Globus pallidus (tissue), 1 donor: ENCODE measurements at places on chromosomes 13 and 19.

GRCh38 chr13:33204130-33204927 lies 81.2 kb downstream of the STARD13 start:
- DNase-seq, result no peak

GRCh38 chr13:71644579-71644978 lies 222.4 kb downstream of the DACH1 start:
- DNase-seq, result no peak

DNA sequence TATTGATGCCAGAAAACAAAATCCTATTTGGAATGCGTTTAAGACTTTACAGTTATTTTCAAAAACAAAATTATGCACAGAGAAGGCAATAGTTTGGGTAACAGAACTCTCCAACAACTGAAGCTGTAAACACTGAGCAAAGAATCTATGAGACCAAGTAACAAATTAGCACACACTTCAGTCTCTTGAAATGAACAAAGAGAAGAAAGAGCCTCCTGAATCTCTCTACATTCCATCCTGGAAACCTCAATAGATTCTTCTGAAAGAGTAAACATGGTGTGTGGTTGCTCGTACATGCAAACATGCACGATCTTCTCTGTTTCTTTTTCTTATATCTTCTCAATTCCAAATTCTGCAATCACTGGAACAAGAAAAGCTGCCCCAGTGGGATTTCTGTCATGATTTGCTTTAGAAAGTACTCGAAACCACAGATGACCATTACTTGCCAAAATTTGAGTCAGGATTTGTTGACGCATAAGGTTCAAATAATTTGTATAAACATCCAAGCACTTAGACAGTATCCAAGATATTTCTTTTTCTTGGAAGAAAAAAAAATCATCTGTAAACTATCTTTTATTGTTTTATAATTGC lies 137.9 kb upstream of the DACH1 start:
- no peak for DNase-seq

- DNase-seq, result no peak
These were observed 19.1 kb upstream of the SCEL start for GRCh38 chr13:77516342-77516789.

DNA sequence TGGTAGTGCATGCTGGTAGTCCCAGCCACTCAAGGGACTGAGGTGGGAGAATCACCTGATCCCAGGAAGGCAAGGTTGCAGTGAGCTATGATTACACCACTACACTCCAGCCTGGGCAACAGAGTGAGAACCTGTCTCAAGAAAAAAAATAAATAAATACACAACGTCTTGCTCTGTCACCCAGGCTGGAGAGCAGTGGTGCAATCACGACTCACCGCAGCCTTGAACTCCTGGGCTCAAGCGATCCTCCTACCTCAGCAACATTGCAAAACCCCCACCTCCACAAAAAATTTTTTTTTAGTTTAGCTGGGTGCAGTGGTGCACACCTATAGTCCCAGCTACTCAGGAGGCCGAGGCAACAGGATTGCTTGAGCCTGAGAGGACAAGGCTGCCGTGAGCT lies 8.8 kb downstream of the TPM4 start:
- no peak for DNase-seq

GRCh38 chr13:111909971-111910671 lies 156.8 kb upstream of the SOX1 start:
- DNase-seq, result no peak

- DNase-seq, result no peak
These were observed 6.0 kb downstream of the SPRED3 start for GRCh38 chr19:38394488-38394887.

DNA sequence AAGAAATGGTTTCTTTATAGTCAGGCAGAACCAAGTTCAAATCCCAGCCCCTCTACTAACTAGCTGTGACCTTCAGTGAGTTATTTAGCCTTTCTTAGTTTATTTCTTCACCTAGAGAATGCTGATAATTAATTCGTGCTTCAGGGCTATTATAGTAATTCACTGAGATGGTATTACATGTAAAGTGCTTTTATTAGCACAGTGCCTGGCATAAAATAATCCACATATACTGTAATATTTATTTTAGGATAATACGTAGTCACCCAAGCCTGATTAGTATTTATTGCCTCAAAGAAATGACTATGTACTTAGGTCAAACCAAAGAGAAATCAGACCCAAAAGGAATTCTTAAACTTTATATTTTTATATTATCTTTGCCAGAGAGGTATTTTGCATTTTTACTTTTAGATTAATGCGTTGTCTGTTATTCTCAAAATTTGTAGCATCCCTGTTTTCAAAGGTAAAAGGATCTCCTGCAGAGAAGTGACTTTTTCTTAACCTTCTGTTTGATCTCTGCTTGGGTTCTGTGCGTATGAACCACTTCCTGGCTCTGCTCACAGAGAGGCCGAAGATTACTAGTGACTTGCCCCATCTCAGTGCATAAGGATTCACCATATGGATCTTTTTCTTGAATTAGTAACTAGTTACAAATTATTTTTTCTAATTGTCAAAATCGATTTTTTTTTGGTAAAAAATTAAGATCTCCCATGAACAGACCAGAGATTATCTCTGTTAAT lies 19.7 kb downstream of the UBAC2 start:
- no peak for DNase-seq

DNA sequence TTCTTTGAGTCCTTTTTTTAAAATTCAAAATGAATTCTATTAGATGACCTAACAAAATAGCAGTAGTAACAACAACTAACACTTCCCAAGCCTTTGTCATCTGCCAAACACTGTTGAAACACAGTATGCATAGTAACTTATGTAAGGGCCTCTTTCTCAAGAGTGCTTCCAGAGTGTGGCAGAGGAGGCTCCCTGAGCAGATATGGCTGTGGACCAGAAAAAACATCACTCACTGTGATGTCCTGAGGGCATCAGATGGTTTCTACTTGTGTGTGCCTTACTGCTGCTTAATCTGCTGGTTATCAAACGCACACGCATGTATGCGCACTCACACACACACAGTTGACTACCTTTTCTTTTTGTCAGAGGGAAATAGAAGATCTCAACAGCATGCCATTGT lies 110.8 kb downstream of the DLEU7 start:
- DNase-seq, result no peak

GRCh38 chr13:48108106-48108505 lies 13.2 kb upstream of the MED4 start:
- no peak for DNase-seq

GRCh38 chr13:51045451-51045850 lies 65.6 kb downstream of the C13orf42 start:
- DNase-seq, result no peak

DNA sequence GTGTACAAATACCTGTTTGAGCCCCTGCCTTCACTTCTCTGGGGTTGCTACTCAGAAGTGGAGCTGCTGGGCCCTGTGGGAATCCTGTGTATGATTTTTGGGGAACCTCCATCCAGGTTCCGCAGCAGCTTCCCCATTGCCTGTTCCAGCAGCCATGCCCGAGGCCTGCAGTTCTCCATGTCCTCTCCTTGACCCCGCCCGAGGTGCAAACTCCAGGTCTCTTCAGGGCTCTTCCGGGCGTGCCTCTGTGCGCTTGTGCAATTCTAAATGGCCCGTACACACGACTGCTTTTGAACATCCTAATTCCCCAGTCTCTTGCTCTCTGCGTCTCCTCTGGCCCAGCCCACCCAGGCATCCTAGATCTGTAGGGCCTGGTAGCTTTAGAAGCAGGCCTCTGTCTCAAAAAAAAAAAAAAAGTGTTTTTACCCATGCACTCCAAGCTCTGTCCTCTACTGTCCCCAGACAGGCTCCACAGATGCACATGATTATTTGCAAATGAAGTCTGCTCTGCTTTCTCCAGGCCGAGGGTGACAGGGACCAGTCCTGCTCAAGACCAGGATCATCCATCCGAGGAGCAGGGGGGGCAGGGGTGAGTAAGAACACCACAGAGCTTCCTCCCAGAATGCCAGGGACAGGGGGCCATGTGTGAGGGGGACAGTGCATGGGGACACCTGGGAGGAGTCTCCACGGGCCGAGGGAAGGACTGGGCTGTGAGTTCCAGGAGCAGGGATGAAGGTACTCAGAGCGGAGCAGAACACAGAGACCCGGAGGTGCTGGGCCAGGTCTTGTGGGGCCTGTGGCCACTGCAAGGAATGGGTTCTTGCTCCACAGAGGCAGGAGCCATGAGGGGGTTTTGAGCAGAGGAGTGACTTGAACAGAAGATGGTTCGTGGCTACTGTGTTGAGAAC lies 51.7 kb downstream of the SLC7A9 start:
- DNase-seq, result no peak

- no peak for DNase-seq
These were observed 77.6 kb downstream of the LRCH1 start for GRCh38 chr13:46630431-46631178.

- DNase-seq, result no peak
These were observed 27.0 kb upstream of the ZBTB7A start for GRCh38 chr19:4093643-4094175.

DNA sequence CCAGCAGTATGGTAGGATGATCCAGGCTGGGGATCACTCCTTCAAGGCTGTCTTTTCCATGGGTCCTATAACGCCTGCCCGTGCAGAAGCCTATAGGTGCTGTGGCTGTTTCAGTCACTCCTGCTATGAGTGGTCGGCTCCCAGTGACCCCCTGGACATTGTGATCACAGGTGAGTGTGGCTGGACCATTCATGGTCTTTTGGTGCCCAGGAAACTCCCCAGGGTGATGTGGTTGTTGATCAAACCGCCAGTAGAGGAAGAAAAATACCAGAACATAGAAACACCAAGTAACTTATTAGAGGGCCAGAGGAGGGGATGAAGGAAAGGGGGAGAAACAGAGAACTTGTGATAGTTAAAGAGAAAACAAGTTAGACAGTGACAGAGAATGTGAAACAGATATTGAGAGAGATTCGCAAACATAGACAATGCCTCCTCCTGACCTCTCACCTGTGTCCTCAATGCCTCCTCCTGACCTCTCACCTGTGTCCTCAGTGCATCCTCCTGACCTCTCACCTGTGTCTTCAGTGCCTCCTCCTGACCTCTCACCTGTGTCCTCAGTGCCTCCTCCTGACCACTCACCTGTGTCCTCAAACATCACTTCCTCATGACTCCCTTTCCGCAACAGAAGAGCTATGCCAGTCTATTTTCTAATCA lies 19.4 kb downstream of the LAIR2 start:
- DNase-seq, result no peak

GRCh38 chr19:56369886-56370676 lies 23.3 kb downstream of the ZNF582 start:
- DNase-seq, result no peak

DNA sequence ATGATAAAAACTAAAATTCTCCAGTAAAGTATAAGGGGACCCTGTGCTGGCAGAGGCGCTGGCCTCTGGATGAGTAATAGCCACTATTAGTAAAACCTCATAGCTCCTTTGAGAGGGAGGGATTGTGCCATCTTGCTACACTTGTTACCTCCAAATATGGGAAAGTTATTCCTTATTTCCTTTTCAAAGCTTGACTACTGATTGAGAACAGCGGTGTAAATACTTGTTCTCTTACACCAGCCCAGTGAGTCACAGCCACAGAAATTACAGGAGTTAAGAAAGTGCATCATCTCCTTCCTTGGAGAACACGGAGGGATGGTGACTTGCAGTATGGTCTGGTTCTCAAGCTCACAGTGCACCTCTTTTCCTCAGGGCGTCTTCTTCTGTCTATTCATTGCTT lies 379.0 kb downstream of the EFNB2 start:
- DNase-seq, result no peak

GRCh38 chr13:114127473-114128347 lies 4.7 kb downstream of the RASA3 start:
- DNase-seq, result no peak

GRCh38 chr19:33171916-33172359 lies 22.2 kb upstream of the LRP3 start:
- DNase-seq, result no peak

GRCh38 chr19:47161876-47162489 lies 31.3 kb downstream of the SAE1 start:
- no peak for DNase-seq

DNA sequence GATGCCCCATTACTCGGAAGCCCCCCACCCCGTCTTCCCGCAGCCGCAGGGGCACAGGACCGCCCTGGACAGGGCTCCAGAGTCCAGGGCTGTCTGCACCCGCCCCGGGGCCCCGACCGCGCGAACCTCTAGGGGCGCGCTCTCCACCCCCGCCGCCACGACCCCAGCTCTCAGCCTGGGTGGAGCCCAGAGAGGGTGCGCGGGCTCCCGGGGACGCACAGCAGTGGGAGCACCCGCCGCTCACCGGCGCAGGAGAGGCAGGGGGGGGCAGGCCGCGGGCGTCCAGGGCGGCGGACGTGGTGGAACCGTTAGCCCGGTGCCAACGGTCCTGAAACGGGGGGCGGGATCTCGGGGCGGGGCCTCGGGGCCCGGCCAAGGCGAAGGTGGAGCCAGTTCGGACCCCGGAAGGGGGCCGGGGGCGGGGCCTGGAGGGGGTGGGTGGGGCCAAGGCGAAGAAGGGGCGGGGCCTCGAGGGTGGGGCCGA lies at the start of gene ATP8B3:
TSS of gene ATP8B3 (minus strand) at position 335 of the 484 bp plus-strand sequence. CDS start 540 bp downstream, outside the sequence.
- no peak for DNase-seq

- no peak for DNase-seq
These were observed 19.3 kb downstream of the RNASEH2B start for GRCh38 chr13:50928659-50929462.

DNA sequence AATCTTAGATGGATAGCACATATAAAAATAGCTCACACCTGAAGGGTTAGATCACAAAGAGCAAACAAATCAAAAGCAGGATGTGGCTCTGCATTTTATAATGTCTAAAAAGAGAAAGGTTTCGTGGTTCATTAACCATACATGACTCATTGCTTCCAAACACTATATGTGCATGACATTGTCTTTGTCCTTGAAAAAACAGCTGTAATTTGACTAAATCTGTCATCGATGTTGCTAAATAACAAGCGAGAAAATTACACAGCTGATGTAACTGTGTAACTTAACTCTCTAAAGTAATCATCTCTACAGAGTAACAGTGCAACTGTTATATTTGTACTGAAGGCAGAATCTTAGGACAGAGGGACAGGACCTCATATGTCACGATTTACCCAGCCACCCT lies 383.1 kb upstream of the GPC6 start:
- DNase-seq, result no peak

GRCh38 chr13:42270160-42270856 lies 1.6 kb upstream of the AKAP11 start:
- no peak for DNase-seq

DNA sequence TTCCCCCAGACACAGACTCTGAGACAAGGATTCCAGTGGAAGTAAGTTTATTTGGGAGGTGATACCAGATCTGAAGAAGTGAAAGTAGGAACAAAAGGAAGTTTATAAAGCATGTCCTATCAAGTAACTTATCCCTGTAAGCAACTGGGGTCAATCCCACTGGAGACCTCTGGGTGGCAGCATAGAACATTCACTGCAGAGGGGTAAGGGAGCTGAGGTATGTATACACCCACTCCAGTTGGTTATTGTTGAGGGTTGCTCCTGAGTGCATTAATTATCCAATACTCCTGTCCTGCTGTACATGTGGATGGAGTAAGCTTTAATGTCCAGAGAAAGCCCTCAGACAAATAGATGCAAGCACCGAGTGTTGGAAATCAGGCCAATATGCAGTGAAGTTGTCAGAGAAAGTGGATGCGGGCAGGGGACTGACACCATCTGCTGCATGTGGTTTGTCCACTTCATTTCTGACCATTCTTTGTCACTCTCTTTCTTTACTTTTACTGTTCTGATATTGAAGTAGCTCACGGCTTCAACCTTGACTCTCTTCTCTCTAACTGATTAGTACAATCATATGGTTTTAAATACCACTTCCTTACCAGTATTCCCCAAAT lies 46.7 kb downstream of the NOTCH3 start:
- no peak for DNase-seq
